Ammon's horn (tissue), 1 donor: ENCODE measurements at places on chromosomes 2 and 18.
A peak's percentile ranks its signal among the peaks of the same experiment; 100 is the strongest.

GRCh38 chr2:144995482-144995881 is 475.6 kb upstream of the ZEB2 start:
- DNase-seq, result no peak

GRCh38 chr2:158179660-158180059 is 78.0 kb downstream of the UPP2 start:
- peak; percentile 39 for DNase-seq

GRCh38 chr2:207479198-207479785 is 50.5 kb upstream of the CREB1 start:
- no peak for DNase-seq

- no peak for DNase-seq
Measured at GRCh38 chr2:75361486-75361885, 162.2 kb upstream of the TACR1 start.

DNA sequence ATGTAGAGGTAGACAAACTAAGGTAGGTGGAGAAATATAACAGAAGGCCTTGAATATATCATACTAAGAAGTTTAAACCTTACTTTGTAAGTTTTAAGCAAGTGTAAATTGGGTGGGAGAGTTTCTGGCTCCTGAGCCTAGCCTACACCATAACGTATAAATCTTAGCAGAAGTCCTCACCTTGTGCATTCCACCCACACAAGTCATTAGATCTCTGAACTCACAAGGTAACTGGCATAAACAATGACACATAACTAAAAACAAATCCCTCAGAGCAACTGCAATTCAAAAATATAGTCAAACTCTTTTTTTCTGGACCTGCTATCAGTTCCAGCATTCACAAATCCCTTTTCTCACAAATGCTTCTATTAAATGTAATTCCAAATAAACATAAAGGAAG is 9.4 kb downstream of the REV1 start:
- no peak for DNase-seq
